Neural progenitor cell (in vitro differentiated cells): ENCODE measurements at places on chromosomes 1 and 21. TPM values are rescaled to one million over a fixed set of nuclear protein-coding genes. Genes with fewer than 3 reads are reported as not detected.

- no peaks in the 10 kb centered on the region for H3K36me3 ChIP-seq
- H3K27me3 ChIP-seq, result no peaks in the 10 kb centered on the region
- no peak overlapping the region for H3K27ac ChIP-seq
- DNase-seq, result no peak
- H3K4me3 ChIP-seq, result no peak overlapping the region
Measured at GRCh38 chr1:182985876-182986275, 32.9 kb upstream of the SHCBP1L start.

- H3K36me3 ChIP-seq, result no peaks in the 10 kb centered on the region
- DNase-seq, result no peak
- peaks cover 10% of the 10 kb centered on the region for H3K4me1 ChIP-seq
- no peaks in the 10 kb centered on the region for H3K27me3 ChIP-seq
- no peak overlapping the region for H3K4me3 ChIP-seq
Measured at GRCh38 chr1:4267381-4268261, 367.5 kb upstream of the C1orf174 start.

ANKRD65 gene
- 0.15 and 1.7 TPM in 2 replicates for total RNA-seq

DNA sequence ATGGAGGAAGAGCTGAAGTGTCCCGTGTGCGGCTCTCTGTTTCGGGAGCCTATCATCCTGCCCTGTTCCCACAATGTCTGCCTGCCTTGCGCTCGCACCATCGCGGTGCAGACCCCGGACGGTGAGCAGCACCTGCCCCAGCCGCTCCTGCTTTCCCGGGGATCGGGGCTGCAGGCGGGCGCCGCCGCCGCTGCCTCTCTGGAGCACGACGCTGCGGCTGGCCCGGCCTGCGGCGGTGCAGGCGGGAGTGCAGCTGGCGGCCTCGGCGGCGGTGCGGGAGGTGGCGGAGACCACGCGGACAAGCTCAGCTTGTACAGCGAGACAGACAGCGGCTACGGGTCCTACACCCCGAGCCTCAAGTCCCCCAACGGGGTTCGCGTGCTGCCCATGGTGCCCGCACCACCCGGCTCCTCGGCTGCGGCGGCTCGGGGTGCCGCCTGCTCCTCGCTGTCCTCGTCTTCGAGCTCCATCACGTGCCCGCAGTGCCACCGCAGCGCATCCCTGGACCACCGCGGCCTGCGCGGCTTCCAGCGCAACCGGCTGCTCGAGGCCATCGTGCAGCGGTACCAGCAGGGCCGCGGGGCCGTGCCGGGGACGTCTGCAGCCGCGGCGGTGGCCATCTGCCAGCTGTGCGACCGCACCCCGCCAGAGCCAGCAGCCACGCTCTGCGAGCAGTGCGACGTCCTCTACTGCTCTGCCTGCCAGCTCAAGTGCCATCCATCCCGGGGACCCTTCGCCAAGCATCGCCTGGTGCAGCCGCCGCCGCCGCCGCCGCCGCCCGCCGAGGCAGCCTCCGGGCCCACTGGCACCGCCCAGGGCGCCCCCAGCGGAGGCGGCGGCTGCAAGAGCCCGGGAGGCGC is 1.3 kb downstream of the TRIM67 start:
- no peak overlapping the region for H3K27ac ChIP-seq
- H3K4me1 ChIP-seq, result peaks cover 18% of the 10 kb centered on the region
- no peaks in the 10 kb centered on the region for H3K36me3 ChIP-seq
- peak overlapping the region; percentile 46 for H3K4me3 ChIP-seq
- H3K27me3 ChIP-seq, result peaks cover 89% of the 10 kb centered on the region
